Activated CD8-positive, alpha-beta memory T cell treated with anti-CD3 and anti-CD28 coated beads for 48 hours (primary cell): ENCODE measurements at places on chromosomes 4 and X.

- no peak for DNase-seq
Observed at GRCh38 chr4:88033309-88033708, 25.9 kb downstream of the PKD2 start.

- DNase-seq = no peak
Observed at GRCh38 chr4:22744478-22745062, 51.8 kb downstream of the GBA3 start.

DNA sequence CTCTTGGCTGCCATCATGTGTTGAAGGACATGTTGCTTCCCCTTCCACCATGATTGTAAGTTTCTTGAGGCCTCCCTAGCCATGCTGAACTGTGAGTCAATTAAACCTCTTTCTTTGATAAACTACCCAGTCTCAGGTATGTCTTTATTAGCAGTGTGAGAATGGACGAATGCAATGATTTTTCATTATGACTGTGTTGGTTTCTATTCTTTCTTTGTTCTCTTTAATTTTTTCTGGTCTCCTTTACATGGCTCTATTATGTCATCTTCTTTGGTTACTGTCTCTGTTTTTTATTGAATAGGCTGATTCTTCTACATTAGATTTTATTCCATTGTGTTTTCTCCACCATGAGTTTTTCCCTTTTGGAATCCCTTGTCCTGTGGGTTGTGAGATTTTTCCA is 840.6 kb downstream of the TRAM1L1 start:
- DNase-seq = no peak

GRCh38 chrX:32896088-32896487 is 315.3 kb downstream of the DMD start:
- DNase-seq = no peak

DNA sequence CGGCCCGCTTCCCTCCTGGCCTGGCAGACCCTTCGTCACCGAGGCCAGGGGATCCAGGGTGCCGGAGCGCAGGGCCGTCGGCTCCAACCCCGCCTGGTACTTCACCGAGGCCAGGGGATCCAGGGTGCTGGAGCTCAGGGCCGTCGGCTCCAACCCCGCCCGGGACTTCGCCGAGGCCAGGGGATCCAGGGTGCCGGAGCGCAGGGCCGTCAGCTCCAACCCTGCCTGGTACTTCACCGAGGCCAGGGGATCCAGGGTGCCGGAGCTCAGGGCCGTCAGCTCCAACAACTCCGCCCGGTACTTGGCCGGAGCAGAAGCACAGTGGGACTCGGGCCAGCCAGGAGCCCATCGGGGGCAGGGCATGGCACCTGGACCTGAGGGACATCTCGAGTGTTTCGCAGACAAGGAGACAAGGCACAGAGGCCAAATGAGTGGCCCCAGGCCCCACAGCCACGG is 85.1 kb downstream of the FAM53A start:
- no peak for DNase-seq

GRCh38 chr4:2274320-2275043 is 12.6 kb upstream of the MXD4 start:
- DNase-seq = no peak

DNA sequence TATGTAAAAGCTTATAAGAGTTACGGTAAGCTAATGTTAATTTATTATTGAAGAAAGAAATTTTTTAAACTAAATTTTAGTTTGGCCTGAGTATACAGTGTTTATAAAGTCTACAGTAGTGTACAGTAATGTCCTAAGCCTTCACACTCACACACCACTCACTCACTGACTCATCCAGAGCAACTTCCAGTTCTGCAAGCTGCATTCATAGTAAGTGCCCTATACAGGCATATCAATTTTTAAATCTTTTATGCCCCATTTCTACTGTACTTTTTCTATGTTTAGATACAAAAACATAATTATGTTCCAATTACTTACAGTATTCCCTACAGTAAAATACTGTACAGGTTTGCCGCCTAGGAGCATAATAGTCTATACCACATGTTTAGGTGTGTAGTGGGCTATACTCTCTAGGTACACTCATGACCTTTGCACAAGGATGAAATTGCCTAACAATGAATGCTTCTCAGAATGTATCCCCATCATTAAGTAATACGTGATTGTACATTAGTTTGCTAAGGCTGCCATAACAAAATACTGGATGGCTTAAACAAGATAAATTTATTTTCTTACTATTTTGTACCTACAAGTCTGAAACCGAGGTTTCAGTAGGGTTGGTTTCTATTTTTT is 333.8 kb upstream of the PCDH7 start:
- no peak for DNase-seq

GRCh38 chr4:53804719-53805118 is 213.4 kb upstream of the LNX1 start:
- no peak for DNase-seq

GRCh38 chrX:124421898-124422655 is 75.7 kb downstream of the SH2D1A start:
- no peak for DNase-seq

DNA sequence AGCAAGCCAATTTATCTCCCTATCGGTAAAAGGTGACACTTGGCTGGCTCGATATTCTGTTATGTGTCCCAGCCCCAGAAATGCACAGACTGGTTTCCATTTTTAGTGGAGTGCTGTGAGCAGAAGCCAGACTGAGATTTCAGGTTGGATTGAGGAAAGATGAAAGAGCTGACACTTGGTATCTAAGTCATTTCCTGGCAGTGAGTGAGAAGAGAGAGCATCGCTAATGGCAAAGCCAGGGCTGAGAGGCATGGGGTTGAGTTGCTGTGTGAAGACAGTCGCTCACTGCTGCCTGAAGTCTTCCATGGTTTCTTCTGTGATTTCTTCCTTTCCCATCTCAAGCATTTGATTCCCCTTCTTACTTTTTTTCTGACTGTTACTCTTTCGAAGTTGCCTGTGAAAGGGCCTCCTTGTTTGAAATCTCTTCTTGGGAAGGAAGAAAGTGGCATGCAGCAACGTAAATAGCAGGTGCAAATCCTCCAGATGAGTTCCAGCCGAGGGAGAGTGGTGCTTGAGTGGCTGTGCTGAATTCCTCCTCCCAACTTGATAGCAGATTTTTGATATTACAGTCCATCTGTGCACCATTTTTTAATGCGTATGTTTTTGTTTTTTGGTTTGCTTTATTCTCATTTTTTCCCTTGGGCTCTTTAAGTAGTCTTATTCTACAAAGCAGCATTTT is 109.2 kb upstream of the LIMCH1 start:
- no peak for DNase-seq

GRCh38 chrX:13607996-13608365 is 38.6 kb downstream of the EGFL6 start:
- DNase-seq = no peak
